HuH-7.5 (cell line): ENCODE measurements at places on chromosomes 11 and 22.

GRCh38 chr22:20863366-20863765 is 4.6 kb downstream of the SNAP29 start:
- no peak for DNase-seq

GRCh38 chr22:37569009-37569920 is 9.0 kb downstream of the CDC42EP1 start:
- DNase-seq = peak; percentile 77

DNA sequence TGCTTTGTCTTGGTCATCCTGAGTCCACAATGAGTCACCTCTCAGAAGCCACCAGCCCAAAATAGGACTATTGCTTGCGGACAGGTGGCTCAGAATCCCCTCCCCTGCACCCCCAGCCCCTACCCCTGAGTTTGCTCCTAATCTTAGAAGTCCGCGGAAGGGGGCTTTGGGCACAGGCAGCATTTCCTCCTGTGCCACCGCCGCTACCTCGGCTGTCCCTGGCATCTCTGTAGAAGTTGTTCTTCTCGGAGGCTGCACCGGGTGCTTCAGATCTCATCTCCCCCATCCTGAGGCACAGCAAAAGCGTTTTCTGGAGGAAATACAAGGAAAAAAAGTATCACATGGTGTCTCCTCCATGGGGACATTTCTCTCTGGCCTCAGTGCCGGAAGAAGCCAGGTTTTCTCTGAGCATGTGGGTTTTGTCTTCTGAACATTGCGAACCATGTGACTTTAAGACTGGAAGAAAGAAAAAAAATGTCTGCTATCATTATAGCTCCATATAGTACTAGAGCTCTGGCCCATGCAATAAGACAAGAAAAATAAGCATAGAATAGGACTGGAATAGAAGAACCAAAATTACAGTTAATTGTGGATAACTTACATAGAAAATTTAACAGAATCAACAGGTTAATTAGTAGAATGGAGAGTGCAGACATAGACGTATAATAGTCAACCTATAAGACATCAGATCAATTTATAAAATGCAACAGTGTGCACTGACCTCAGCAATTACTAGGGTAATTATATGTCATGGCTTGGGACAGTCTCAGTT is 63.2 kb downstream of the SHISAL1 start:
- DNase-seq = no peak

GRCh38 chr22:23397008-23397612 is 183.0 kb downstream of the IGLL1 start:
- DNase-seq = no peak

DNA sequence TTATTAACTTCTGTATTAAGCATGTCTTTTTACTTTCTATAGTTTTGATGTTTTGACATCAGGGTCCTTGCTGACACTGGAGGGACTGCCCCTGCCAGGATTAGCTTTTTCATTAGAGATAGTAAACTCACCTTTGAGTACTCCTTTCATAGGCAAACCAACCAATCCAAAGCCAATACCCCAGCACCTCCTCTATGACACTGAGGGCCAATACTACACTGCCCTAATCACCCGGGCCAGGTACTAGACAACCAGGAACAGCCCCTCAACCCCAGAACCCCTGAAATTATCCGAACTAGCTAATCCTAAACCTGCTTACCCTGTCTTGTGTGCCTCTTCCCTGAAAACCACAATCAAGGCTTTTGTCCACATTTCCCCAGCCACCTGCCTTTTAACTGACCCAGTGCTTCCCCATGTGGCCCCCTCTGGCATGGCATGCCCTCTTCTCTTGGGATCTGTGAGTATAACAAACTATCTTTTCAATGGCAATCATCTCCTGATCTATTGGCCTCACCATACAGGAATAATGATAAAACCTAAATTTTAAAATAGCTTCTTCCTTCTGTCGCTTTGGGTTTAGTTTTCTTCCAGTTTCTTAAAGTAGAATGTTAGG is 31.2 kb downstream of the RAB6A start:
- DNase-seq = peak; percentile 29

DNA sequence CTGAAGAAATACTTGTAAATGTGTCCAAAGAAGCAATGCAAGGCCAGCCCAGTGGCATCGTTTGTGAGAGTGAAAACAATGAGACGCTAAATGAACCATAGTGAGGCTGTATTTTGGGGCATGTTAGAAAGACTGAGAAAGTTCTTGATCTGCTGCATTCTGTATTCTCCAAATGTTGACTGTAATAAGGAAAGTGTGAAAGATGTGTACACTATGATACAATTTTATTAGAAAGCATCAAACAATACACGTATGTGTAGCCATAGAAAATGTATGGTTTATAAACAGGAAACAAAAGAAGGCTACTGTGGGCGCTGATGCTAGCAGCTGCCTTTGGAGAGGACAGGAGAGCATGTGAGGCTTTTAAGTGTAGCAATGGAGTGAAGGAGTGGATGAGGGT is 233.5 kb upstream of the E2F8 start:
- DNase-seq = no peak

DNA sequence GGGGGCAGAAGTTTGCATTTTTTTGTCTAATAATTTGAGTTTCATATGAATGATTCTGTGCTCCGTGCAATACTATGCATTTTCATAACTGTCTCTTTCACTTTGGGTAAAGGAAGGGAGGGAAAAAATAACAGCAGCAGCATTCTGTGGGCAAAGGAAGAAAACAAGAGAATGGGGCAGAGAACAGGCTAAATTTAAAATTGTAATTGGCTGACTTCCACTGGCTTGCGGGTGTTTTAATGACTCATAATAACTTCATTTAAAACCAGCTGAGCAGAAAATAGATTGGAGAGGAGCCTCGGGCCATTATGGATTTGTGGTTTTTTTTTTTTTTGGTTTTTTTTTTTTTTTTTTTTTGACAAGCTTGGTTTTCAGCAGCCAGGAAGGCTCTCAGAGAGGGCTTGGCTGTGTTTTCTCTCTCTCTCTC is 107.4 kb downstream of the ZBTB16 start:
- DNase-seq = no peak

- no peak for DNase-seq
Measured at GRCh38 chr11:96074551-96075310, 150.8 kb upstream of the MTMR2 start.

DNA sequence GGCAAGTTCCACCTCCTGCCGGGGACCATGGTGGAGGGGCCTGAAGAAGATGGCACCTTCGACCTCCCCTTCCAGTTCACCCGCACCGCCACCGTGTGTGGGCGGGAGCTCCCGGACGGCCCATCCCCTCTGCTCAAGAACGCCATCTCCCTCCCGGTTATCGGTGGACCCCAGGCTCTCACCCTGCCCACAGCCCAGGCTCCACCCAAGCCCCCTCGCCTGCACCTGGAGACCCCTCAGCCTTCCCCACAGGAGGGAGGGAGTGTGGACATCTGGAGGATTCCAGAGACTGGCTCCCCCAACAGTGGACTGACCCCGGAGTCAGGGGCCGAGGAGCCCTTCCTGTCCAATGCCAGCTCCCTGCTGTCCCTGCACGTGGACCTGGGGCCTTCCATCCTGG is 6.4 kb downstream of the CDC42EP2 start:
- no peak for DNase-seq

DNA sequence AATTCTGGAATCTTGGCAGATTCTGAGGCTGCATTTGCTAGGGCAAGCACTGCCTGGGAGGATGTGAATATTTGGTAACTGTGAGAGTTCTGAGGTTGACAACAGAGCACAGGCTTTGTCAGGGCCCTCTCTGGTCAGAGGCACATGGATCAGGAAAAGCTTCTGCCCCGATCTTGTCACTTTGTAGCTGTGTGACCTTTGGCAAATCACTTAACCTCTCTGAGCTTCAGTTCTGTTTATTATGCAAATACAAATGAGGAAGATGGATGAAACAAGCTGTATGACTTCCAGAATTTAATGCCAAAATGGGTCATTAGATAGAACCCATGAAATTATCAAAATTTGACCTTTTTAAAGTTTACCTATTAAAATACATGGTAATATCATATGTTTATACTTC is 94.9 kb downstream of the SEZ6L start:
- DNase-seq = no peak

GRCh38 chr11:26613759-26614158 is 41.7 kb upstream of the MUC15 start:
- no peak for DNase-seq

GRCh38 chr11:64230985-64231365 is 627 bp downstream of the DNAJC4 start:
- DNase-seq = no peak

DNA sequence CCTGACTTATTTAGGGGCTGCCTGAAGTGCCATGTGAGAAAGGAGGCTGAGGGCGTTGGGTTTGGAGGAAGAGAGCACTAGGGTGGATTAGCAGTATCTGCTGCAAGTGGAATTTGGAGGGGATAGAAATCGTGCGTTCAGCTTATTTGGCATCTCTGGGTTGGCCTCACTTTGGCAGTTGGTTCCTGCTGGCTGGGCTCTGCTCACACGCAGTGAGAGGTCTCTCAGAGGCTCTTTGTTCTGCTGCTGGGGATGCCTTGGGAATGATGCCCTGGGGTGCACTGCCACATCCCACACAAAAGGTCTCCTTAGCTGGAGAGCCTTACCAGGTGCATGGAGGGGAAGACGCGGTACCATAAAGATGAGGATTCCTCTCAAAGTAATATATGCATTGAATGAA is 17.7 kb upstream of the MICAL2 start:
- DNase-seq = no peak

GRCh38 chr11:114354076-114354475 is 46.2 kb downstream of the C11orf71 start:
- no peak for DNase-seq

- no peak for DNase-seq
Measured at GRCh38 chr11:128372977-128373376, 214.4 kb downstream of the ETS1 start.

- no peak for DNase-seq
Measured at GRCh38 chr11:121665206-121665838, 212.6 kb upstream of the SORL1-AS1 start.

DNA sequence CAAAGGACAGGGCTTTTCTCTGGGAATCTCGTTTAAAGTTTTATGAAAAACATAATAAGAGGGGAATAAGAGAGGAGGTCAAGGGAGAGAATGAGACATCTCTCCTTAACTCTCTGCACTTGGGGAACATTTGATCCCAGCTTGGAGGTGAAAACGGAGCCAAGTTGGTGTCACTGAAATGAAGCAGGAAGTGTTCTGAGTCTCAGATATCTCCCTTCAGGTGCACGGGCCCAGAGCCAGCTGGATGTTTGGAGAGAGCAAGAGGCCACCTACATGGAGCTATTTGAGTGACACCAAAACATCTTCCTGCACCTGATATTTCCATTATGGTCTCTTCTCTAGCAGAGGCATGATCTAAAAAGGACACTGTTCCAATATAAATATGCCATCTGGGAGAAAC is 85.7 kb downstream of the BLID start:
- no peak for DNase-seq

DNA sequence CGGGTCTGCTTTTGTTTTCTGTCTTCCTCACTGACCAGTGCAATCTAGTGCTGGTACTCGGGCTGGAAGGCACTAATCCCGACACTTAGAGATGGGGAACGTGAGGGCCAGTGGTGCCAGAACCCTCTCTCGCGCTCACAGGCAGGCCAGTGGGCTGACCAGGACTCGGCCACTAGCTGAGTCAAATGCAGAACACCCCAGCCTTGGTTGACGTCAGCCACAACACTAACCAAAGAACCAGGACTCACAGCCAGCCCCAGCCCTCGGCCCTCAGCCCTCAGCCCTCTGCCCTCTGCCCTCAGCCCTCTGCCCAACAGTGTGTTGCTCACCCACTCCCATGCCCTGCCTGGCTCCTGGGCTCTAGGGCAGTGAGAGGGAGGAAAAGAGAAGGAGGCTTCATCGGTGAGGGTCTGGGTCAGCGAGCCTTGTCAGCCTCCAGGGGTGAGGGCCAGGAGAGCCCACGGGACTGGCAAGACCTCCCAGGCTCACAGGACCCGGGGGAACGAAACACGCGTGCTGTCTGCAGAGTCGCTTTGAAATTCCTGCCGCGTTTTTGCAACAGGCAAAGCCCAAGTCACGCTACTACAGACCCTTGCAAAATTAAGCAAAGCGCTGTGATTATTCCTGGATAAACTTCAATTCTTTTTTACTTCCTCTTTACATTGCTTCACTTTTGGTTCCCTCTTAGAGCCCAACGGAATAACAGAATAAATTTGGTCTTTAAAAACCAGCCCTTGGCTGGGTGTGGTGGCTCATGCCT is 27.5 kb downstream of the KIAA0930 start:
- DNase-seq = no peak

GRCh38 chr11:131571571-131571970 is 201.2 kb downstream of the NTM start:
- DNase-seq = no peak

GRCh38 chr11:120424970-120425332 is 86.6 kb upstream of the GRIK4 start:
- DNase-seq = peak; percentile 5

DNA sequence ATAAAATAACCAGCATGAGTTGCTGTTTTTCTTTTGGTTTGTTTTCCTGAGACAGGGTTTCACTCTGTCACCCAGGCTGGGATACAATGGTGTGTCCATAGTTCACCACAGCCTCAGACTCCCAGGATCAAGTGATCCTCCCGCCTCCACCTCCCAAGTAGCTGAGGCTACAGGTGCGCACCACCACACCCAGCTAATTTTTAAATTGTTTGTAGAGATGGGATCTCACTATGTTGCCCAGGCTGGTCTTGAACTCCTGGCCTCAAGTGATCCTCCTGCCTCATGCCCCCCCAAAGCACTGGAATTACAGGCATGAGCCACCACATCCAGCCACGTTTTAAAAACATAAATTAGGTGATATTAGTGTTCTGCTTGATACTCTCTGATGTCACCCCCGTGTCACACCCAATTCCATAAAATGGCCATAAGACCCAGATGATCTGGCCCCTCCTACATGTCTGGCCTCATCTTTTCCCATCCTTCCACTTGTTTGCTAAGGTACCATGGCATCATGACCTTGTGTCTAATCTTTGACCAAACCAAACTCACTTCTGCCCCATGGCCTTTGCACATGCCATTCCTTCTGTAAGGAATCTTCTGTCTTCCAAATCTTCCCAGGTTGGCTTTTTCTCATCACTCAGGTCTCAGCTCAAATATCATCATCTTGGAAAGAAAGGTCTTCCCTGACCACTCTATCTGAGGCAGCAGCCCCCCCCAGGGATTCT is 6.3 kb downstream of the SIK3 start:
- no peak for DNase-seq

- no peak for DNase-seq
Measured at GRCh38 chr11:112290493-112290850, 29.8 kb upstream of the PLET1 start.

DNA sequence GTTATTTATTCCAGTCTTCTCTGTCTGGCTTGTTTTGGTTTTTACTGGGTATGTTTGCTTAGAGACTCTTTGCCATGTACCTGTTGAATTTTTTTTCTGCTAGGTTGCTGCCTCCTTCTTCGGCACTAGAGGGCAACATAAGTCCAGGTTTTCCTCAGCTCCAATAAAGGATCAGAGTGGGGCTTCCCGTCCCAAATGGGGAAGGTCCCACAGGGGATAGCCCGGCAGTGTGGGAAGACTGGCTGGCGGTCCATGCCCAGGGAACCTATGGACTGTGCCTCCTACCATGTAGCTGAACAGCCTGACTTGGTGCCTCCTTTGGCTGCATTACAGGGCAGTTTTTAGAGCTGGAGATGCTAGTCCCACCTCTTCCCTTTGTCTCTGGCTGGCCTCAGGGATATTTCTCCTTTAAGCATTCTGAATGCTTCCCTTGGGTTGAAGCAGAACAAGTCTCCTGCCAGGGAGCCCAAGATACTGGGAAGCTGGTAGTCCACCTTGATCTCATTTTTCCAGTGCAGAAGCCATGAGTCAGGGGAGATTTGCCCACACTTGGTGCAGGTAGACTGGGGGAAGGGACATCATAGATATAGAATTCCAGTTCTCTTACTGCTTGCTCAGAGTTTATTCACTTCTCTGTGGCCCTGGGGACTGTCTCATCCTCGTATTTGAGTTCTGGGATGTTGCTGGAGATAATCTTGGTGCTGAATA is 60.2 kb downstream of the BRD1 start:
- peak; percentile 76 for DNase-seq

GRCh38 chr11:117878314-117878938 is 2.0 kb upstream of the FXYD6 start:
- no peak for DNase-seq
